Amniotic epithelial cell (primary cell): ENCODE measurements at places on chromosomes 2 and 18.

DNA sequence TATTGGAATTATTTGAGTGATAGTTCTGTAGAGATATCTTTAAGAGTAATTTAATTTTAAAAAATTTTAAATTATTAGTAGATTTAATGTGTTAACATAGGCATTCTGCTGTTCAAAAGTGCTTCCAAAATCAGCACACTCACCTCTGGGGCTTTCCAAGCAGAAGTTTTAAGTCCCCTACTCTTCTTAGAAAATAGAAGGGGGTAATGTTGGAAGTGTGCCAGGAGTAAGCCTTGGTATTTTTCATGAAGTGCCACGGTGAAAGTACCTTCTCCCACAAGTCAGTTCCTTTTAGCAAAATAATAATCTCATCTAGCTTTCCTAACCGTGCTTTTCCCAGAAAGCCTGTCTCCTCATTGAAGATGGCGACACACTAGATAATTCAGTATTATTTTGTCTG is 3.9 kb upstream of the TNFRSF11A start:
- no peak for DNase-seq

- no peak for DNase-seq
Observed at GRCh38 chr2:240239325-240239724, 98.9 kb upstream of the OTOS start.

DNA sequence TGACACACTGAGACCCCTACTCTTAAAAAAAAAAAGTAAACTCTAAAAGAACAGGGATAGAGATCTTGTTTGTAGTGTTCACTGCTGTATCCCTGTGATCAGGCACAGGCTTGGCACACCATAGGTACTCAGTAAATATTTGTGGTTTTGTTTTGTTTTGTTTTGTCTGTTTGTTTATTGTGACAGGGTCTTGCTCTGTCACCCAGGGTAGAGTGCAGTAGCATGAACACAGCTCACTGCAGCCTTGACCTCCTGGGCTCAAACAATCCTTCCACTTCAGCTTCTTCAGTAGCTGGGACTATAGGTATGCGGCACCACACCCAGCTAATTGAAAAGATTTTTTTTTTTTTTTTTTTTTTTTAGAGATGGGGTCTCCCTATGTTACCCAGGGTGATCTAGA is 3.4 kb downstream of the FKBP1B start:
- DNase-seq: no peak

DNA sequence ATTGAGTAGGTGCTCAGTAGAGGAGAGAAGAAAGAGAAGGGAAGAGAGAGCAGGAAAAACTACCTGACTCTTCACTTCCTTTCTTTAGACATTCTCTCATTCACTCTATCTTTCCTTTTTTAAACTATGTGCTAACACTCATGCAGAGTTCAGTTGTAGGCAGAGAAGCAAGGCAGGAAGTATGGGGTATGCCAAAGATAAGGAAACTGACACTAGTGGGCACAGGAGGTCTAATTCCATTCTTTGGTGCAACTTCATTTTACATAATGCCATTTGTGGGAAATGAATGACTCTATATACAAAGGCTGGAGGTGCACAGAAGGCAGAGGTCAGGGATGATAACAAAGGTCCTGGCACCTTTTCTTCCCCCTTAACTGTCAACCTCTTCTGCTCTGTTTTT is 35.1 kb upstream of the ACVR1 start:
- no peak for DNase-seq

DNA sequence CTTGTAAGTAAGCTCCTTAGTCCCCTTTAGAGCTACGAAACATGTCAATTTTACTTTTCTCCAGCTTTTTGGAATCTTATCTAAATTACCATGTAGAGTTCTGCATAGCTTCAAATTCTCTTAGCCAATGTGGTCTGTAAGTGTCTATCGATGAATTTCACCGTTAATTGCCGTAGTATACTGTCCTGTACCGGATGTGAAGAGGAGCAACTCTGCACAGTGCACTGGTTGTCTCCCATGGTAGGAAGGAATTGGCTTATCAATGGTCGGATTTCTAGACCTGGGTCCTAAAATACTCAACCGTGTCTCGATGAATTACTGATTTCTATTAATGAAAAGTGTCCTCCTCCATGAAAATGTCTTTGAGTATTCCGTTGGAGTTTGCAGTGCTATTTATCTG is 1.9 kb downstream of the NOP58 start:
- no peak for DNase-seq

- peak; percentile 94 for DNase-seq
Observed at GRCh38 chr2:68762665-68763064, 28.1 kb downstream of the ARHGAP25 start.

DNA sequence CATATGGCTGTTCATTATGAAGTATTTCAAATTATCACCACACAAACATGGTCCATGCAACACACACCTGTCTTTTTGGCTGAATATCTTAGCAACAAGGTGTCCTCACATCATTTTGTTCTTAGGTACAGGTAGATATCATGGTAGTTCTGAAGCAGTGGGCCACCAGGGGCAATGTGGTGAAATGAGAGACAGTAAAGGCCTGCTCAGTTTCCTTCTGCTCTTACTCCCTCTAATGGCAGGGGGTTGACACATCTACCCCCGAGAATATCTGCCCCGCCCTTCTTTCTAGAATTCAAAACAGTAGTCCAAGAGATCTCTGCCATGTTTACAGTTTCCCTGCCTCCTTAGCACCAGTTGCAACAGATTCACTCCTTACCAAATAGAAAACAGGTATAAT is 147.0 kb upstream of the KLHL14 start:
- DNase-seq: peak; percentile 10

DNA sequence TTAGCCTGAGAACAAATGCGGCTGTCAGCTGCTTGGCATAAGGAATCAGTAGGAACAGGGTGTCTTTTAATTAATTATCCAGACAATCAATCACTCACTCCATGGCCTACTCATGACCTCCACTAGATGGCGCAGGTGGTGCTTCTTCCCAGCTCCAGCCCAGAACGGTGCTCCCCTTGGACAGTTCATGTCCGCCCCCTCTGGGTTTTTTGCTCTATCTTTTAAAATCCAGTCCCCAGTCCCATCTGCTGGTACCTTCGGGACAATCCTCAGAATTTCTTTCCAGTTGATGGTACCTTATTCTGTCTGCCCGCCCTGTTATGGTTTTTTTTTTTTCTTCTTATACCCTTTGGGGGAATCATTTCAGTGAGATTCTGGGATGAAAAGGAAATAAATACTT is 99.8 kb downstream of the CACNB4 start:
- peak; percentile 37 for DNase-seq

DNA sequence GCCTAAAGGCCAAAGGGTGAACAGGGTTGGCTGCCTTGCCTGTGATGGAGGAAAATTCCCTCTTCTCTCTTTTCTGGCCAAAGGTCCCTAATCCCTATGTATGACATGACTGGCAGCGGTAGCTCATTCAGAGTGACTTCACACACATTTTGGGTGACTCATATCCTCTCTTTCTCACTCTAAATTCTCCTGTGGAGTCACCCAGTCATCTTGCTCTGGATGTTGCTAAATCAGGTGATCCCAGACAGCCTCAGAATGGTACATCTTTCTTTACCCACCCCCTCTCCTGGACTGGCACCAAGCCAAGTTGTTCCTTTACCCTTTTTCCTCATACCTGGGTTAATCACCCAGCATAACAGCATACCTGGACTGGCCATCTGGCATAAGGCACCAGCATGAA is 77.2 kb downstream of the NEURL3 start:
- peak; percentile 52 for DNase-seq

GRCh38 chr2:105432749-105433148 is 33.9 kb upstream of the FHL2 start:
- DNase-seq: peak; percentile 50

GRCh38 chr2:33298233-33298632 is 178.2 kb upstream of the RASGRP3 start:
- peak; percentile 79 for DNase-seq

DNA sequence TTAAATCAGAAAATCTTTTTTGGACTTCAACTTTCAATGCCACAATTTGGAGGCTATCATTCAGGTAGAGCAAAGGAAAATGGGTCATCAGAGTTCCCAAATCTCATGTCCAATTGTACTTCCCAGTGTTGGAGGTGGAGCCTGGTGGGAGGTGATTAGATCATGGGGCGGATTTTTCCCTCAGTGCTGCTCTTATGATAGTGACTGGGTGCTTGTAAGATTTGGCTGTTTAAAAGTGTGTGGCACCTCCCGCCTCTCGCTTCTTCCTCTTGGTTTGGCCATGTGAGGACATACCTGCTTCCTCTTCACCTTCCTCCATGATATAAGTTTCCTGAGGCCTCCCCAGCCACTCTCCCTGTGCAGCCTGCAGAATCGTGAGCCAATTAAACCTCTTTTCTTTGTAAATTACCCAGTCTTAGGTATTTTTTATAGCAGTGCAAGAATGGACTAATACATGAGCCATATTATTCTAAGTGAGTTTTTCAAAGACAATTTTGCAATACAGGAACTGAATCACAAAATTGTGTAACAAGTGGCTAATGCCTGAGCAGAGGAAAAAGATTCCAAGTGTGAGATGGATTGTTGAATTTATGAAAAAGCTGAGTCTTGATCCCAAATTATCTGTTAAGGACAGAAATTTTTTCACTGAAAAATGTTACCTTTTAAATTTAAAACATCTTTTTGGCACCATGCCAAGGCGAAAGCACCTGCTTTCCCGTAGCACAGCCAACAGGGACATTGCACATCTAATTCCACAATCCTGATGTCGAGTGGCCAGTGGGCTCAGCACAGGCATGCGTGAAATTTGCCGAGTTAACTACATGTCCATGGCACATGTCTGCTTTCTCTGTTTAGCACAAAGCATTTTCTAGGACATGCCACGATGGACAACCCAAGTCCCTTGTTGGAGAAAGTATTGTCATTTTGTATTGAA is 150.9 kb downstream of the COL6A3 start:
- DNase-seq: peak; percentile 88

GRCh38 chr2:71842744-71843143 is 304.9 kb downstream of the CYP26B1 start:
- DNase-seq: no peak

- DNase-seq: no peak
Observed at GRCh38 chr2:18491577-18491976, 68.9 kb downstream of the RDH14 start.

DNA sequence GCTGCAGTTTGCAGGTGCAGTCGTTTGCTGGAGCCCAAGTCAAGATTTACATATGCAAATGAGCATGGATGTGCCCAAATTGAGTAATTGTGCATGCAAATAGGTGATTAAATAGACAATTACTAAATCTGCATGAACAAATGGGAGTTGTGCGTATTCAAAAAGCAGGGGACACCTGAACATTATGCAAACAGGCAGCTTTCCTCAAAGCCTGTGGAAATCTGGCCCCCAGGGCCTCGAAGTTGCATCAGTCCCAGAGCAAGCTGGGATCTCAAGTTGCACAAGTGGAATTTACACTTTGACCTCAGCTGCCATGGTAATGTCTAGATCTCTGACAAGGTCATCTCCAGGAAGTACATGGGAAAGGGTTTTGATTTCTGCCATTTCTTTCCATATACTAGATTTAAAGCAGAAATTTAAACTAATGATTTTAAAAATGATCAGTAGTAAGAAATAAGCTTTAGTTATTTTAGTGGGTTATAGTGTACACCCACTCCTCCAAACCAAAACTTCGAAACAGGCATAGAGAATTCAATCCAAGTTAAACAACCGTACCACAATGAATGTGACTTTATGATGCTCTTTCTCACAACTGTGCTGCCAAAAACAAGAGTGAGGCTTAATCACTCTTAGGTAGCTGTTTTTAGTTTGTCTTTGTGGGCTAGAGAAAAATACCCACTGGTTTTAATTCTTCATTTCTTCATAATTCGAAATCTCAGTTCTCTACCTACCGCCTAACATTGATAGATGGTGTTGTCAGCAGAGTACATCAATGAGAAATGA is 110.7 kb downstream of the RND3 start:
- DNase-seq: peak; percentile 61

DNA sequence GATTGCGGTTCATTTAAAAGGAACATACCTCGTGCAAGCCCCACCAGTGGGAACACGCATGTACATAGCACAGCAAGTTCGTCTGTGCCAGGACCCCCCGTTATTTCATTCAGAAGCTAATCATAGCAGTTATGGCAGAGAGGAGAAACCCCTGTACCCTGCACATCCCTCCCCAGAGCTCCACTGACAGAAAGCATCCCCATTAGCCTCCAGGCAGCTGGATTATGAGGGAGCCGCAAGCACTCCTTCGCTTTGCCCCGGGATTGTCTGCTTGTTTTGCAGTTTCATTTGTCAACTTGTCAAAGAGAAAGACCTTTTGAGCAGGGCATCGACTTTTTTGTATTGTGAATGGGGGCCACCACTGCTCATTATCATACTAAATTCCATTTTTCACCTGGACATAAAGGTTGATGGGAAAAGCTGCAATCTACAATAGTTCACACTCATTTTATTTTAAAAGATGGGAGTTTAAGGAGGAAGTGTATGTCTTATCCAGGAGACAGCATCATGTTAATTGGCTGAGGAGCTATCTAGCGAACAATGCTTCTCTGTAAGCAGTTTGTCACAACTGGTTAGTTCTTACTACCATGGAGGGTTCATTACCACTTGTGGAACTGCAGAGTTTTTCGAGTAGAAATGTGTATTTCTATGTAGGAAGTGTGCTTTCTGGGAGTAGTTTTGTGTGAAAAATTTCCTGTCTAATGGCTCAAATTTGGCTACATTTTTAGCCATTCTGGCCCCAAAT is 255.3 kb downstream of the THSD7B start:
- no peak for DNase-seq

GRCh38 chr18:28808373-28808772 is 631.4 kb upstream of the CDH2 start:
- no peak for DNase-seq

DNA sequence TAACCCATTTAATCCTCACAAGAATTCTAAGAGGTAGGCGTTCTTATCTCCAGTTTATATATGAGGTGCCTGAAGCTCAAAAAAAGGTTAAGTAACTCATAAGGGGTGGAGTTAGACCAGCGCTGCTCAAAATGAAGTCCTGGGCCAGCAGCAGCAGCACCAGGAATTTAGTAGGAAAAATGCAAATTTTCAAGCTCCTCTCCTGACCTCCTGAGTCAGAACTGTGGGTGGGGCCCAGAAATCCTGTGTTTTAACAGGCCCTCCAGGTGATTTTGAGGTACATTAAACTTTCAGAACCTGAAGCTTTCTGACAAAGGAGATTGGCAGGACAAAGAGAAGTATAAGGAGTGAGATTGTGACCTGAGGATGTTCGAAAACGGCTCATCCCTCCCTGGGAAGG is 66.0 kb upstream of the CCDC85A start:
- peak; percentile 47 for DNase-seq

DNA sequence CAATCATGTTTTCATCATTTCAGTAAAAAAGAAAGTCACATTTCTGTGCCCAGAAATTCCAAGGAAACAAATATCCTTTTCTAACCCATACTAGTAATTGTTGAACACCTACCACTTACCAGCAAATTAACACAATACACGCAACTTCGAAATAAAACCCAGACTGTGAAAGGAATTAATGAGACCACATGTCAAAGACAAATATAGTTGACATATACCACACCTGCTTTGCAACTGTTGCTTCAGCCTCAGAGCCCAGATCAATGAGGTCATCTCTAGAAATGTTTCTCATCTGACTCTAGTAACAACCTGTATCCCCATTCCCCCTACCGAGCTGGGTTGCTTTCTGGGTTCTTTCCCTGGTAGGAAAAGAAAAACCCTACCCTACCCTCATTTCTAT is 52.6 kb downstream of the TRIP12 start:
- DNase-seq: no peak
